Upper lobe of left lung (tissue), 6 donors: ENCODE measurements at places on chromosomes 3 and 15. TPM values are rescaled to one million over a fixed set of nuclear protein-coding genes. Genes with fewer than 3 reads are reported as not detected.

Gene CFAP100
- 32.5 TPM for total RNA-seq

DNA sequence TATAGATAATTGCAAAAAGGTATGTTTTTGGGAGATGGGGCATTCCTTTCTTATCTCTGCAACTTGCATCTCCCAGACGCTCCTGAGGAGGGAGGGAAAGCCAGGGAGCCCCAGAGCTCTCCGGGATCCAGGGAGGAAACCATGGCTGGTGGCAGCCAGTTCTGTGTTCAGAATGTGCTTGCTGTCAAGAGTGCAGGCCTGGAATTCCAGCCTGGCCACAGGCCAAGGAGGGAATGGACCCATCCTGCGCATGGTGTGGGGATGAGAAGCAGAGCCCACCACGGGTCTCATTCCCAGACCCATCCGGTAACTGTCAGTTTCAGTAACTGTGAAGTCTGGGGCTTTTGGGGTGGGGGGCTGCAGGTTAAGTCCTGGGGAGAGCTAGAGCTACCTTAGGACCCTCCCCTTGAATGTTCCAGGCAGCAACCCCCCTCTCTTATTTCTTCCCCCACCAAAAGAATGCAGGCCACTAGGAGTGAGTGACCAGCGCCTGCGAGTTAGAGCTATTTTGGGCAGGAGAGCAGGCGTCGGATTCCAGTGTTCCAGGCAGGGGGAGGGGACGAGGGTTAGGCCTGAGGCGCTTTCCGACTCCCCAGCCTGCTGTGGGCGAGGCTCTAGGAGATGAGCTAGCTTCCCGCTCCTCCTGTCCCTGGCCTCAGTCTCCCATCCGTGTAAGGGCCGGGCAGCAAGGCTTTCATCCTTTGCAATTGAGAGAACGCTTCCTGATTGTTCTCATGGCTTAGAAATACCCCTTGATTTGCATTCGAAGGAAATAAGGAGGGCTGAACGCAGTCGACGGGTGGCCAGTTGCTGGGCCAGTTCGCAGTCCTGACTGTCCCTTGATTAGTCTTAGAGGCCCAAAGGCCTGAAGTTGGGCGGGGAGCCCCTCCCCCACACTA is 781 bp upstream of the DAG1 start:
- DNase-seq, result no peak

DNA sequence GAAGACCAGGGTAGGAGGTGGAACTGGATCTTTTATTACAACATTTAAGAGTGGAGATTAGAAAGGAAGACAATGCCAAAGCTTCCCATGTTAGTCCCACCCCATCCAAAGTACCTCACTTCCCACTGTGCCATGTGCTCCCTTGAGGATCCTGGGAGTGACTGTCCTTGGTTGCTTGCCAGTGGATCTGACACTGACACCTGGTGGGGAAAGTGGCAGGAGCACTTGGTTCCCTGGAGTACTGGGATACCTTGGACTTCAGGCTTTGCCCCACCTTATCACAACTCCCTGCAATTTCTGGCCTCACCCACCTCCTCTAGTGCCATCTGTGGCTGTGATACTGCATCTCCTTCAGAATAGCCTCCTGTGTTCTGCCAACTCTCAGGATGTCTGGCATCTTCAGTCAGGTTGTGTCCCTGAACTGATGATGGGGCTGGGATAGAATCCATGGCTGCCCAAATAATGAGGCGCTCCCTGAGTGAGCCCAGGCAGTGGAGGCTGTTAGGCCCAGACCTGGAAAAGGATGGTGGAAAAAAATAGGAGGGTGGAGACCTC is 1.3 kb downstream of the ELL3 start:
- DNase-seq, result no peak

Gene GHRL
- total RNA-seq, result 1.7 TPM

GRCh38 chr3:135706758-135707375 is 258.7 kb upstream of the PPP2R3A start:
- DNase-seq, result no peak

DNA sequence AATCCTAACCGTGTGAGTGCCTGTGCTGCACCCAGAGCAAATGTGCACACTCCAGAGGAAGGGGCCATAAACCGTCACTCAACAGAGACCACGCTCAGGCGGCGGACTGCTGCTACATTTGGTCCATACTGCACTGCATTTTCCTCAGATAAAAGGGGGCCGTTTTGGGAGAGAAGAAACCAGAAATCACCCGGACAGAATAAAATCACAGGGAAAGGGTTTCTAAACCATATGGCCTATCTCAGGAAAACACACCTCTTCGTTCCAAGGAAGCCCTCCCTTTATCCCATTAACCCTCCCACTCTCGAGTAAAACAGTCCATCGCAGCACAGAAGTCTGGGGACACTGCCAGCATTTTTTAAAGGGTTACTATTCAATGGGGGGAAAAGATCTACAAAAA is 7.6 kb downstream of the IL17RD start:
- no peak for DNase-seq

GRCh38 chr3:56894881-56895431 is 93.2 kb upstream of the ARHGEF3 start:
- DNase-seq, result no peak

DNA sequence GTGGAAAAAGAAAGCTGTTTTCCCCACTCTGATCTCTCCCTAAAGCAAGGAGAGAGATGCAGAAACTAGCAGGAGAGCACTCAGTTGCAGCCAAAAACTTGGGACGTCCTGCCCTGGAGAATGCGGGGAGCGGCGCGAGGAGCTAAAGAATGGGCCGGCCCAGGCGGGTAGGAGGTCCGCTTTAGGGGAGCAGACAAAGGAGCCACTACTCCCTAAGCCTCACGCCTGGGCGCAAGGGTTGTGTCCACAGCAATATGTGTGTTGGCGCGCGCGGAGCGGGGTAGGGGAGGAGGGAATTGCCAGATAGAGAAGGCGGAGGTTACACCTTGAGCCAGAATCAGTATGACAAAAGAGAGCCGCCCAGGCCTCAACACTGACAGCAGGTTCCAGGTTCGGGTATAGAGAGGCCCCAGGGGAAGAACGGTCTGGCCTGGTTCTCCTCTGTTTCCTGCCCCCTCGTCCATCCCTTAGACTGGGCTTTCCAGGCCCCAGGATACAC is 2.9 kb downstream of the WNT5A start:
- peak; percentile 45 for DNase-seq

DNA sequence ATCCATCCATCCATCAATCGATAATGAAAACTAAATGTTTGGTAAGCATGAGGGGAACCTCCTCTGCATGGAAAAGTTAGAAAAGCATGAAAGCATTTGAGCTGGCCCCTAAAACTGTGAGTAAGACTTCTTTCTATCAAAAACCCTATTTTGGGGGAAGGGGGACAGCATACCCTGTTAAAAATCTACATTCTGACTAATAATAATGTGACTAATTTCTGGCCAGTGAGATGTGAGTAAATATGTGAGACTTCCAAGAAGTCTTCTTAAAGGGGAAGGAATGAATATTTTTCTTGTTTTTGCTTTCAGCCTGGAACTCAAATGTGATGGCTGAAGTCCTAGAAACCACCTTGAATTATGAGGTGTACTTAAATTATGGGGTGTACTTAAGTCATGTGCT is 54.9 kb downstream of the C3orf85 start:
- no peak for DNase-seq

DNA sequence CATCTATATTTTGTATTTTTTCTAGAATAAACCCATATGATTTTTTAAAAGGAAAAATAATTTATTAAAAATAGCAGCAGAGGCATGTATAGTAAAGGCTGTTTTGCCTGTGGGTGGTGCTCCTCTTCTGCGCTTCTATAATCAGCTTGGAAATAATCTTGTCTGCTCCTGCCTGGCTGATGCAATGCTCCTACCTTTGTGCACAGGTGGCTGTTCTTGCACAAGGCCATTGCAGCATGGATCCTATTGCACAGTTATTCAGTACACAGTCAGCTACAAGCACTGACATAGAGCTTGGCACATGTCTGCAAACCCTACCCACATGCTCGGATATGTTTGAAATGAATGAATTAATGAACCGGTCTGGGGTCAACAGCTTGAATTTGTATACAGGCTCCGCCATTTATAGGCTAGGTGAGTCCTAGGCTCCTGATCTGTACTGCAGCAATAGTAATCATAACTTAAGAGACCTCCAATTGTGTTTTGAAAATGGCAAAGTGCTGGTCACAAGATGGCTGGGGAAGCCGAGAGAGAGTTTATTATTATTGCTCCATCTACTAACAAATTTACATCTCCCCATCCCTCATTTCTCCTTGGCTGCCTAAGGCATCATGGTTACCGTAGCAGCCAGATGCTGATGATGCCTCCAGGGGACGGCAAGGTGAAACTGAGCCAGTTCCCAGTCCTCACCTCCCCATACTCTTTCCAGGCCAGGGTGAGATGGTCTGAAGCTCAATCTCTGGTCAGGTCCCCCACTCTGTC is 532 bp upstream of the RTP1 start:
- DNase-seq, result no peak

- DNase-seq, result no peak
Measured at GRCh38 chr3:33575311-33575710, 135.1 kb upstream of the UBP1 start.

GRCh38 chr15:60212536-60212935 is 185.2 kb downstream of the ANXA2 start:
- no peak for DNase-seq

GRCh38 chr15:85172846-85173490 is 191.3 kb downstream of the PDE8A start:
- no peak for DNase-seq

DNA sequence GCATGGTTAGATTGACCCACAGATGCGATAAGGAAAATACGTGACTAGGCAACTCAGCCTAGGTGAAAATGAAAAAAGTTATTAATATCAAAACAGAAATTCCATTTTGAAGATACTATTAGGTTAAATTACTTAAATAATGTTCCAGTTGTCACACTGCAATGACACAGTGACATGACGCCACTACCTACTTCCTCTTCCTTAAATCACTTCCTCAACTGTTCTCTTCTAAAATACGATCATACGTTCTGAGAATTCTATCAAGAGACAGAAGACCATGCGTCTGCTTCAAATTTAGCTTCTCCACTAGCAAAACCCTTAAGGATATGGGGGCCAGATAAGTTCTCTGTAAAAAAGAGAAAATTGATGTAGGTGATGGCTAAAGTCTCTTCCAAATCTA is 18.2 kb downstream of the CMTM6 start:
- no peak for DNase-seq

- no peak for DNase-seq
Measured at GRCh38 chr3:195095035-195095703, 175.8 kb downstream of the XXYLT1 start.

Gene SLC9A9
- total RNA-seq, result 5.5 TPM

Gene AZI2
- total RNA-seq, result 76.5 TPM

GRCh38 chr3:18992709-18993108 is 155.6 kb upstream of the KCNH8 start:
- DNase-seq, result no peak

GRCh38 chr15:98568382-98569017 is 79.8 kb upstream of the IGF1R start:
- no peak for DNase-seq

Gene AGTR1
- total RNA-seq, result 8.1 TPM

Gene SYNPR
- not detected for total RNA-seq

GRCh38 chr15:101397521-101398003 is 91.9 kb downstream of the PCSK6 start:
- no peak for DNase-seq

Gene TMEM158
- total RNA-seq, result 0.76 TPM

Gene C3orf22
- total RNA-seq, result not detected

- no peak for DNase-seq
Measured at GRCh38 chr15:101162701-101163483, 89.0 kb downstream of the CHSY1 start.

Gene PLSCR5
- not detected for total RNA-seq

GRCh38 chr3:79869461-79870312 is 101.9 kb upstream of the ROBO1 start:
- DNase-seq, result no peak

DNA sequence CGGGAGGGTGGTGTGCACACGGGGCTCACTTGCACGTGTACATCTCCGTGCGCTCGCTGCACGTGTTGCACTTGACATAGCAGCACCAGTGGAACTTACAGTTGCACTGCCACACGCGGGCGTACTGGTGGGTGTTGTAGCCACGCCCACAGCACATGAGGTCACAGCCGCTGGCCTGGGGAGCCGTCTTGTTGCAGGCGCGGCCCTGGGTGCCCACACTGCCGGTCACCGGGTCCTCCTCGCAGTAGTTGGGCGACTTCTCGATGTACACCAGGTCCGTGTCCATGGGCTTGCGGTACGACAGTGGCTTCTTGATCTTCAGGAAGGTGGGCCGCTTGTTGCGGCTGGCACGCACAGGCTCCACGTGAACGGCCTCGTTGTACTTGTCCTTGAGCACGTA is 61.0 kb downstream of the WNT7A start:
- peak; percentile 73 for DNase-seq

DNA sequence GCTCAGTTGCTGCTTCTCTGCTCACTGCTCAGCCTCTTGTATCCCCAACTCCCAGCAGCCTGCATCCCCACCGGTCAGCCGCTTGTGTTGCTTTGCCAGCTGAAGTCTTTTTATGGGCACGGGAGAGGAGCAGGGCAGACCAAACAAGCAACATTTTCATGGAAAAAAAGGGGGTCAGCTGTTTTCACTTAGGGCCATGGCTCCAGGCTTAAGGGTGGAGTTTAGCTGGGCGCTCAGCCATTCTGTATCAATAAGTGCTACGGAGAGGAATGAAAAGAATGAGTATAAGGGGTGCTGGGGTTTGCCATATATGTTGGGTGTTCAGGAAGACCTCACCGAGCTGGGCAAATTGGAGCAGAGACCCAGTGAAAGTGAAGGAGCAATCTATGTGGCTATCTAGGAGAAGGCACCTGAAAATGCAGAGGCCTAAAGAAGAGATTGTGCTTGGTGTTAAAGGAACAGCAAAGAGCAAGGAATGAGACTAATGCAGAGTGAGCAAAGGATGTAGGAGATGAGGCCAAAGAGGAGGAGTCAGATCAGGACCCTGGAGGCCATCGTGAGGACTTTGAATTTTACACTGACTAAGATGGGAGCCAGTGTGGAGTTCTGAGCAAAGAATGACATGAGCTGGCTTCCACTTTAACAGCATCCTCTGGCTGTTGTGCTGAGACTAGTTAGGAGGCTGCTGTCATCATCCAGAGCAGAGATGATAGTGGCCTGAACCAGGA is 16.6 kb upstream of the IREB2 start:
- no peak for DNase-seq

Gene GOLGA8O
- total RNA-seq, result not detected

Gene PTX3
- total RNA-seq, result 16.4 TPM

Gene CGNL1
- 69.4 TPM for total RNA-seq
